NCI-H2171 treated with DMSO at 0.1 percent for 48 hours (cell line): ENCODE measurements at places on chromosomes 6 and 20.

GRCh38 chr6:145497006-145497405 is 238.3 kb downstream of the EPM2A start:
- DNase-seq = no peak

DNA sequence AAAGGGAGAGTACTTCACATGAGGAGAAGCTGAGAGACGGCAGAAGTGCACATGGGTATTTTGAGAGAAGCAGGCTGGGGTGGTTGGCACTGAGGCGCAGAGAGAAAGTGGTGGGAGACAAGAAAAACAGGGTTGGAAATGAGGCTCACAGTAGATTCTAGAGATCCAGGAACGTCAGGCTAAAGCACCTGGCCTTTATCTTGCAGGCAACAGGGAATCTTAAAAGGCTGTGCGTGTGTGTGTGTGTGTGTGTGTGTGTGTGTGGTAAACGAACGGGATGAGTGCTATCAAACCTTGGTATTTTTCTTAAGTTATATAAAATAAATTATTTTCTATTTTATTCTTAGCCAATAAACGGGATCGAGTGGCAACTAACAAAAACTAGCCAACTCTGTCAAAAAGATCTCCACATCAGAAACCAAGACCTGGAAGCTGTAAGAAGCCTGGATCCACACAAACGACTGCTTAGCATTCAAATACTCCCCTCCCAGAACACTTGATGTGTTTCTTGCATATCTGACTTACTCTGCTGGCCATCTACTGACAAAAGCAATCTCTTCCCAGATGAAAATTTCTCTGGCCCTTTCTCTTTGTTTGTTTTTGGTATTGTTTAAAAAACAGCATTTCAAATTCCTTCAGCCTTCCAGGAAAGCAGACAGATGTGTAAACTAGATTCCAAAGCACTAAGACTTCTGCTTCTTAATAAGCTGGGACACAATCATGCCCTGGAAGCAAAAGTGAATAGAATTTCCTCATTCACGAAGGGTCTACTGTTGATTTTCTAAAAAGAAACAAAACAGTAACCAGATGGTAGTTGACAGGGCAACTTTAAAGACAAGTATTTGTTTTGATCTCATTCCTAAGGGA is 44.8 kb upstream of the FABP7 start:
- DNase-seq = peak; percentile 63

DNA sequence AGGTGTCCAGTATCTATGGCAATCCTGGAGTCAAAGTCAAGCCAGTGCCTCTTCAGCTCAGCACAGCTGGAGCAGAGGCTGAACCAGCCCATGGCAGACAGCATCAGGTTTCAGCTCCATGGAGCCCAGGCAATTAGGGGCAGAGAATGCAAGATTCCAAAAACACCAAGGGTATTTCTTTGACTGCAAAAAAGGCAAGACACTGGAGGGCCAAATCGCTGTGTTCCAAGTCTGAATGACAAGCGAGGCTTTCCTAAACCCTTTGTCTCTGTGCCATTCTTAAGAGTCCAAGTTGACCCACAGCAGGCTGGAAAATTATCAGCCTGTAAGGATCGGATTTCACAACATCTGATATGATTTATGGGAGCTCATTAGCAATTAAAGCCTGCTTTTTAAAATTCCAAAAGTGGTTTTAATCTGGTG is 49.7 kb upstream of the TGM3 start:
- peak; percentile 84 for DNase-seq

- DNase-seq = no peak
Measured at GRCh38 chr20:32010101-32010500, at the start of gene CCM2L. TSS of gene CCM2L (plus strand) at chr20:32010438. CDS start at chr20:32010455, 17 bp downstream.

GRCh38 chr6:94894300-94894699 is 683.0 kb upstream of the MANEA start:
- DNase-seq = peak; percentile 60

DNA sequence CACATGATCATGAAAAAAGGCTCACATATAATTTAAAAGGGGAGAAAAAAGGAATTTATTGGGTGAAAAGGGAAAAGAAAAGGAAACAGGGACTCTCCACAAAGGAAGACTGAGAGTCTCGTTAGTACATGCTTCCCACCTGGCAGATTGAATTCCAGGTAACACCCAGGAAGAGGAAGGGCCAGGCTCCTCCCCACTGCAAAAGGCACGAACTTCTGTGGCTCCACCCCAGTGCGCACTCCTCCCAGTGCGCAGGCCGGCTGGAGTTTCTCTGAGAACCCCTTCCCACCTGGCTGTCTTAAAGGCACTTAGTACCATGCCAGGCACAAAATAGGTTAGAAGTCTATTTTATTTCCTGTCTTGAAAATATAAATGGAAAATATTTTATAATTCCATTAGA is 129.8 kb downstream of the COL12A1 start:
- DNase-seq = no peak

- DNase-seq = no peak
Measured at GRCh38 chr20:57308451-57309271, 20.9 kb upstream of the SPO11 start.

GRCh38 chr6:66865771-66866170 is 1158.7 kb upstream of the EYS start:
- DNase-seq = no peak

DNA sequence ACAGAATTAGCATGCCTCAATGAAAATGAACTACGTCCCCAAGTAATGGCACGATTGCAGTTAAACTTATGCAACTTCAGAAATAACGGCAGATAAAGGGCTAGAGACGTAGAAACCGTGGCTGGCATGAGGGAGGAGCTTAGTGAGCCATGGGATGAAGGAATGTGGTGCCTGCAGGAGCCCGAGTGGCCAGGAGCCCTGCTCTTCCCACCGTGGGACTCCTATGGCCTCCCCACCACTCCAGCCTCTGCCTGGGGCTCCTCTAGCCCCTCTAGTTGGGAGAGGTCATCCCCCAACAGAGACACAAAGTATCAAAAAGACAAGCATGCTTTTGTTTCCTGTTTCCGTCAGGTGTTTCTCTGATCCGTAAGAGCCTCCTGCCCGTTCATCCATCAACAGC is 75.1 kb upstream of the BHLHE23 start:
- DNase-seq = no peak

DNA sequence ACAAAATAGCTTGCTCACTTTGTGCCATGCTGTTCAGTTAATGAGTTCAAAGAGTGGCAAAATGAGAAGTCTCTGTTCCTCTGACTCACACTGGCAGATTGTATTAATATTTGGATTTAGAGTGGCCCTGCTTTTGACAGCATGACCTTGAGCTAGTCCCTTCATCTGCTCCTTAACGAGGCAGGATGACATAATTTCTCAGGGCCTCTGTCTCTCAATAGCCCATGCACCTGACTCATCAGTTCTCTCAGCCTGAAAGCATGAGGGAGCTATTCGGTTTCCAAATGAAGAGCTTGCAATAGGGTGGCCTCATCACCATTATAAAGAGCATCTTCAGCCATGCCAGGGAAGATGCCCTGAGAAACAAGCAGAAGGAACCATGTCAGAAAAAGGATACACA is 38.2 kb downstream of the CAP2 start:
- DNase-seq = peak; percentile 42

- no peak for DNase-seq
Measured at GRCh38 chr6:144075875-144076274, 19.5 kb downstream of the SF3B5 start.

DNA sequence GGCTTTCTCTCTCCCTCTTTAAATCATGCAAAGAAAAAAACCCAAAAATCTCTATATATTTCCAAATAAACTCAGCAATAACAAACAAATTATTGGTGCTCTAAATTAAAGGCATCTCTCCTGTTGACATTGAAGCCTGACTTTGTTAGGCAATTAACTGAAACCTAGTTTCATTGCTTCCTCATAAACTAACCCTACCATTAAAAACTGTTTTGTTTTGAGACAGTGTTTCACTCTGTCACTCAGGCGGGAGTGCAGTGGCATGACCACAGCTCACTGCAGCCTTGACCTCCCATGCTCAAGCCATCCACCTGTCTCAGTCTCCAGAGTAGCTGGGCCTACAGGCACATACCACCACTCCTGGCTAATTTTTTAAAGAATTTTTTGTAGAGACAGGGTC is 34.9 kb downstream of the PIGU start:
- DNase-seq = no peak

- no peak for DNase-seq
Measured at GRCh38 chr20:878511-879307, 37.4 kb downstream of the ANGPT4 start.

DNA sequence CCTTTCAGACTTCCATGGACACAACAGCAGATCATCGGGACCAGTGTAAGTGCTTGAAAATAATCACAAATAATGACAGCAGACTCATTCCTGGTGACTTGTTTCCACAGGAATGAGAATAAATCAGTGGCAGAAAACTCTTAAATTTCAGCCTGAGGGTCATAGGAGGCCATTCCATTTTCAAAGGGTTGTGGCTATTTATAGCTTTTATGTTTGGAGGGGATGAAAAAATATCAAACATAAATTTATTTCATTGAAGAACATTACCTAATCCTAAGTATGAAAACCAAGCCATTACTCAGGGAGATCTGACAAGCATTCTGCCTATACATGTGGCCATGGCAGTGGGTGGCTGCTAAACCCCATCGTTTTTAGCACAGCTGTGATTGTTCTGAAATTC is 173.6 kb upstream of the CNR1 start:
- no peak for DNase-seq

DNA sequence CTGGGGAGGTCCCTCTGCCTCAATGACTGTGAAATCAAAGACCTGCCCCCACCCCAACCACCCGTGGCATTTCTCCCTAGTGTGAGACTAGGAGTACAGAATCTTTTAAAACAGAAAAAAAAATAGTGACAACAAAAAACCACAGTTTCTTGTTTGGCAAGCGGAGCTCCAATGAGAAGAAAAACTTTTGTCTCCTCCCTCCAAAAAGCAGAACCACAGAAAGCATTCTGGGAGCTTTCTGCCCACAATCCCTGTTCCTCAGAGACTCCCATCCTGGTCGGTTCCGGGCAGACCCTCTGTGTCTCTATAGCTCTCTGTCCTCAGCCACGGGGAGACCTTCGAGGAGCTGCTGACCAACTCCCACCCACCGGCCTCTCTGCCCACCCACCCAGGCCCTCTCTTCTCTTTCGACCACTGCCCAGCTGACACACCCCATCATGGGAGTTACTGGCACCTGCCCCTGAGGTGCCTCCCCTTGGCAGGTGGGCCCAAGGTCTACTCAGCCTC is 4.9 kb downstream of the PREX1 start:
- DNase-seq = no peak

DNA sequence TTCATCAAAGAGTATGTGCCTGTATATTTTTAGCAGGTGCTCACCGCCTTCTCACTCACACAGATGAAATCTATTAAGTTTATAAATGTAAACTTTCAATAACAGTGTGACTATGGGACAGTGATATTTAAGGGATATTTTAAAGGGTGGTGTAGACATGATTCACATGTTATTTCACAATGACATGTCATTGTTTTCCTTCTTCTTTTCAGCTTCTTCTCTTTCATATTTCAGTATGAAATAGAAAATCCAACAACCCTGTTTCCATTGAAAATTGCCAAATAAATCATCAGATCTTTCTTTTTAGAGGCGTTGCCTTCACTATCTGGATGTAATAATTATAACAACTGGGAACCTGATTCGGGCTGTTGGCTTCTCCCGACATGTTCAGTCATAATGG is 54.8 kb downstream of the PFDN4 start:
- no peak for DNase-seq

DNA sequence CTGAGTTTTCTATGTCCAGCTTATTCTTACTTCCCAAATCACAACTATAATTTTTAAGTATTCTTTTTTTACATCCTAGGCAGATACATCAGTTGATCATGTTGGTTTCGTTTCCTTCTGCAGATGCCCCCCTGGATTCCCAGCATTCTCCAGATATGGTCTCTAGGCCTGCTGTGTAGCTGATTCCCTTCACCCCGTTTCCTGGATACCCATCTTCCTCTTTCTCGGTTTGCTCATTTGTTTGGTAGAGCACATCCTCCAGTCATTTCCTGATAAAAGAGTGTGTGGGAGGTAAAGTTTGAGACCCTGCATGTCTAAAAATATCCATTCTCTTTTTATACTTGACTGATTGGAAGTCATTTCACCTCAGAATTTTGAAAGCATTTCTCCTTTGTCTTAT is 66.4 kb downstream of the ANKS1A start:
- DNase-seq = no peak

DNA sequence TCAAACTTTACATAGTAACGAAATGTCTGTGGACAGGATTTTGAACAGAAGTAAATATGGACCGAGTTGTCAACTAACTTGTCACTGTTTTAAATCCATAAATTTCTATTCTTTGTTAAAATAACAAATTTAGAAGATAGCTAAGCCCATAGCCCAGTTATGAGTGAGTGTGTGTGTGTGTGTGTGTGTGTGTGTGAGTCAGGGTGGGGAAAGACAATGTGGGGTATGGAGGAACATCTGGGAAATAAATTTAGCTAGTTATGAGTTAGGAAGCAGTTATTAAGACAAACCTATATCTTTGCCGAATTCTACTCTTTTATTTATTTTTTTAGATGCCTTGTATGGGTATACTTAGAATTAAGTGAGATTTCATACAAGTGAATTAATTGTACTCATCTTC is 9.0 kb downstream of the TPBG start:
- no peak for DNase-seq

DNA sequence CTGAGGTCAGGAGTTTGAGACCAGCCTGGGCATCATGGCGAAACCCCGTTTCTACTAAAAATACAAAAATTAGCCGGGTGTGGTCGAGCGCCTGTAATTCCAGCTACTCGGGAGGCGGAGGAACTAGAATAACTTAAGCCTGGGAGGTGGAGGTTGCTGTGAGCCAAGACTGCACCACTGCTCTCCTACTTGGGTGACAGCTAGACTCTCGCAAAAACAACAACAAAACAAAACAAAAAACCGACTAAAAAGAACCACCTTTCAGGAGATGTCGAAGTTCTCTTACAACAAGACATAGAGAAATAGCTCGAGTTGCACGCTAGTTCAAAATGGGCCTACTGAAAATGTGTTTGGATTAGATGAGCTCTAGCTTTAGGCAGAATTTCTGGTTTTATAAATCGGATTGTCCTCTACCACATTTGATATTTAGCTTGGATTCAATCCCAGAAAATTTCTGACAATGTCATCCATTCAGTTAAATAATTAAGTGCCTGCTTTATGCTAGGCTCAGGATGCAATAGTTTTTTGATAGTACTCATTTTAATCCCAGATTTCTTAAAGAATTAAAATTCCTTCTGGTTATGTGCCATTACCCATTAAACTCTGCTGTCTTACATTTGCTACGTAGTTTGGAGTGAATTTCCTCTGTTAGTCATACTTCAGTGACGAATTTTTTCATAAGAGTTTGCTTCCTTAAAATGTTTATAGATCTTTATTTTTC is 137.5 kb upstream of the SHLD1 start:
- DNase-seq = no peak

- DNase-seq = no peak
Measured at GRCh38 chr6:125701354-125701668, 48.1 kb upstream of the HEY2 start.
